Activated T-helper 1 cell treated with anti-CD3 and anti-CD28 coated beads, Interleukin-12 subunit alpha, Interleukin-12 subunit beta, Interleukin-2, Interleukin-4 antibody, amounts not matched to agents 30 ng/mL and 10 ng/mL and 1 ng/mL, durations not matched to agents 14 hours and 24 hours and 36 hours (primary cell): ENCODE measurements at places on chromosomes 13 and 19.

GRCh38 chr13:109869312-109870237 is 83.2 kb upstream of the IRS2 start:
- DNase-seq, result no peak

- DNase-seq, result no peak
These were observed 126.7 kb downstream of the MAB21L1 start for GRCh38 chr13:35349673-35350278.

DNA sequence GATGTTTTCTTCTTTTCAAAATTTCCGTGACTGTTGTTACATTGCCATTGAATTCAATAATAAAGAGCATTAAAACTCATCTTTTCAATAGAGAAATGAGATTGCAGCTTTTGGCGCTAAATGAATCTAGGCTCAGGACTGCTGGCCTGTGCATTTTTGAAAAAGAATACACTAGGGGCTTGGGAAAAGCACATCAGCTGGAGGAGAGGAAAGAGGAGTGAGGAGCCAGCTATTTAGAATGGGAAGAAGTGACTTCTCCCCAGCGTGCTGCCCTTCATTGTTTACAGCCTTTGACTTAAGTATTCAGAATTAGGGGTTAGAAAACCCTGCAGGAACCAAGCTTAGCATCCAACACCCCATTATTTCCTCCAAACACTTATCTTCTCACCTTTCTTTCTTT is 43.3 kb downstream of the TNFSF11 start:
- no peak for DNase-seq

DNA sequence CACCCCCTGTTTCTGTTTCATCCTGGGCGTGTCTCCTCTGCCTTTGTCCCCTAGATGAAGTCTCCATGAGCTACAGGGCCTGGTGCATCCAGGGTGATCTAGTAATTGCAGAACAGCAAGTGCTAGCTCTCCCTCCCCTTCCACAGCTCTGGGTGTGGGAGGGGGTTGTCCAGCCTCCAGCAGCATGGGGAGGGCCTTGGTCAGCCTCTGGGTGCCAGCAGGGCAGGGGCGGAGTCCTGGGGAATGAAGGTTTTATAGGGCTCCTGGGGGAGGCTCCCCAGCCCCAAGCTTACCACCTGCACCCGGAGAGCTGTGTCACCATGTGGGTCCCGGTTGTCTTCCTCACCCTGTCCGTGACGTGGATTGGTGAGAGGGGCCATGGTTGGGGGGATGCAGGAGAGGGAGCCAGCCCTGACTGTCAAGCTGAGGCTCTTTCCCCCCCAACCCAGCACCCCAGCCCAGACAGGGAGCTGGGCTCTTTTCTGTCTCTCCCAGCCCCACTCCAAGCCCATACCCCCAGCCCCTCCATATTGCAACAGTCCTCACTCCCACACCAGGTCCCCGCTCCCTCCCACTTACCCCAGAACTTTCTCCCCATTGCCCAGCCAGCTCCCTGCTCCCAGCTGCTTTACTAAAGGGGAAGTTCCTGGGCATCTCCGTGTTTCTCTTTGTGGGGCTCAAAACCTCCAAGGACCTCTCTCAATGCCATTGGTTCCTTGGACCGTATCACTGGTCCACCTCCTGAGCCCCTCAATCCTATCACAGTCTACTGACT is at the start of gene KLK3:
KLK3 (plus strand) TSS at position 280 of the 775 bp plus-strand sequence; CDS start at position 321, 41 bp downstream.
- no peak for DNase-seq

- peak; percentile 58 for DNase-seq
These were observed 6.9 kb downstream of the UPK1A start for GRCh38 chr19:35673121-35673804.

DNA sequence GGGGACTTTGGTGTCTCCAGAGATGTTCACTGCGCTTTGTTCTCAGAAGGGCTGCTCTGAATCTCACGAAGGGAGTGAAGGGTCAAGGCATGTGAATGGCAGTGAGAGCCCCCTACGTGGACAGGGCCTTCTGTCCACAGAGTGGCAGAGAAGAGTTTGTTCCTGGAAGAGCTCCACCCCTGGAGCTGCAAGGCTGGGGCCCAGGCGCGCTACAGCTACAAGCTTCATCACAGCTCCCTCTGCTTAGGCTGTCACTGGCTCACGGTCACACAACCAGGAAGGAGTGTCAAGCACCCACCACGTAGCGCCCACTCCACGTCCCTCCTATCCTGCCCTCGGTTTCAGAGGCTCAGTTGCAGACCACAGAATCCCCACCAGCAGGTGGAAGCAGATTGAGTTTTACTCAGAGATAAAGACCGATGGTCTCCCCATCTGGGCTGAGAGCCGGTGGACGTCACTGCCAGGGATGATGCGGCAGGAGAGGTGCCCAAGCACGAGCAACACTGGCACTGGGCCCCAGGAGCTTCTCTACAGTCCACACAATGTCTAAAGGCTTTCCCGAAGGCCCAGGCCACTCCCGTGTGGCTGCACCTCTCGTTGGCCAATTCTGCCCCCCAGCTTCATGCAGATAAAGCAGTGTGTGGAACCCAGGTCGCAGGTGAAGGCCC is 23.0 kb upstream of the TFDP1 start:
- no peak for DNase-seq

- DNase-seq, result no peak
These were observed 52.5 kb downstream of the POSTN start for GRCh38 chr13:37546087-37546486.

- DNase-seq, result no peak
These were observed 541.8 kb upstream of the SLC10A2 start for GRCh38 chr13:103607995-103608394.

GRCh38 chr19:48859711-48860572 is 8.5 kb downstream of the PLEKHA4 start:
- no peak for DNase-seq

- DNase-seq, result no peak
These were observed 35.8 kb downstream of the GGACT start for GRCh38 chr13:100552755-100553154.

GRCh38 chr13:82002710-82003109 is 1661.8 kb upstream of the SPRY2 start:
- no peak for DNase-seq

DNA sequence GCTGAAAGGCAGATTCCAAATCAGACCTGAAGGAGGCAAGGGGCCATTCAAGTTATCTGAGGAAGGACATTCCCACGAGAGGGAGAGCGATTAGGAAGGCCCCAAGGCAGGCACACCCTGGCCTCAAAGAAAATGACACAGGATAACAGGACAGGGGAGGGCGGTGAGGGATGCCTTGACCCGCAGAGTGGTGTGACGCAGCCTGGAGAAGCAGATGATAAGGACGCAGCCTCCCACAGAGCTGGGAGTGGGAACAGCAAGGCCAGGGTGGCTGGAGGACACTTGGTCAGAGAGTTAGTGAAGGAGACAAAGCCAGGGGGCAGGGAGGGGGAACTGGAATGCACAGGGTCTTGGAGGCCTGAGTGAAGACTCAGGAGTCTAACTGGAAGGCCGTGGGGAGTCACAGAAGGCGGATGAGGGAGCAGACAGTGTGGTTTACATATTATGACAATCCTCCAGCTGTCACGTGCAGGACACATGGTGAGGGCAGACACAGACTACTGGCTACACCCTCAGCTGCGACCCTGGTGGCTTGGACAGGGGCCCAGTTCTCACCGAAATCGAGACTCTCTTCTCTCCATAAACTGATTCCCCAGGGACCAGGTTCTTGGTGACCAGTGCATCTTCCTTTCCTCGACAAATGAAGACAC is 5.8 kb upstream of the DYRK1B start:
- DNase-seq, result no peak
